ENCODE measurements at places on chromosomes 12 and 14.

DNA sequence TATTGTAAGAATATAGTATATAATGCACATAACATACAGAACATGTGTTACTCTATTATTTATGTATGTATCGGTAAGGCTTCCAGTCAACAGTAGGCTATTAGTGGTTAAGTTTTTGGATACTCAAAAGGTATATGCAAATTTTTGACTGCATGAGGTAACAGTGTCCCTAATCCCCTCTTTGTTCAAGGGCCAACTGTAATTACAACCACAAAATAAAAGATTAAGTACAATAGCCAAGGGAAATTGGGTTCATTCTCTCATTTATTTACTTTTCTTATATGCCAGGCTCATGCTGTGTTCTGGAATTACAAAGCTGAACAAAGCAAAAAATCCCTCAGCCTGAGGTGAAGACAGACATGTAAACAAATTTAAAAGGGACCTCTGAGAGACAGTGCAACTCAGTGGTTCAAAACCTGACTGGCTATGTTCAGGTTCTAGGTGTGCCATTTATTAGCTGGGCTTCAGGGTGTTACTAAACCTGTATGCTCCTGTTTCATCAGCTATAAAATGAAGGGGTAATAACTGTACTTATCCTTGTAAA is 43.4 kb upstream of the TSPAN8 start:
- no peak for DNase-seq

GRCh38 chr12:124497039-124497438 is 70.4 kb downstream of the NCOR2 start:
- DNase-seq: no peak

DNA sequence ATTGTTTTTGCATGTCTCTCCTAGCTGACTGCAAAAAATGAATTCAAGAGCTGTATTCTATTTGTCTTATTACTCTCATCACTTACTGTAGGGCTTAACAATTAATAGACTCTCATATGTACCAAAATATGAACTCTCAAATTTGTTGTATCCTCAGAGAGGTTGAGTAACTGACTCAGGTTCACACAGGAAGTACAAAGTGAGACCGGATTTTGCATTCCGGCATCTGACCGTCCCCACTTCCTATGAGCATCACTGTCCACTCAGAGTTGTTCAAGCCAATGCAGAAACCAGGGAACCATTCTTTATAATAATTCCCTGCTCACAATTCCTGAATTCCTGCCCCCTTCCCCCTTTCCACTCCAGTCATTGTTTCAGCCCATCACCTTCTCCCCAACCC is 113.3 kb upstream of the AMIGO2 start:
- DNase-seq: no peak

DNA sequence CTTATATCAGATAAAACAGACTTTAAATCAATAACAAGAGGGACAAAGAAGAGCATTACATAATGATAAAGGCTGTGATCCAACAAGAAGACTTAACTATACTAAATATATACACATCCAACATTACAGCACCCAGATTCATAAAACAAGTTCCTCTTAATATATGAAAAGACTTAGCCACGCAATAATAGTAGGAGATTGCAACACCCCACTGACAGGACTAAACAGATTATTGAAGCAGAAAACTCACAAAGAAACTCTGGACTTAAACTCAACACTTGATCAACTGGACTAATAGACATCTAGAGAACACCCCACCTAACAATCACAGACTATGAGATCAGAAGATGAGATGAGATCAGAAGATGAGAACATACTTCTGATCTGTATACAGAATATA is 5.7 kb upstream of the CLEC14A start:
- no peak for DNase-seq

DNA sequence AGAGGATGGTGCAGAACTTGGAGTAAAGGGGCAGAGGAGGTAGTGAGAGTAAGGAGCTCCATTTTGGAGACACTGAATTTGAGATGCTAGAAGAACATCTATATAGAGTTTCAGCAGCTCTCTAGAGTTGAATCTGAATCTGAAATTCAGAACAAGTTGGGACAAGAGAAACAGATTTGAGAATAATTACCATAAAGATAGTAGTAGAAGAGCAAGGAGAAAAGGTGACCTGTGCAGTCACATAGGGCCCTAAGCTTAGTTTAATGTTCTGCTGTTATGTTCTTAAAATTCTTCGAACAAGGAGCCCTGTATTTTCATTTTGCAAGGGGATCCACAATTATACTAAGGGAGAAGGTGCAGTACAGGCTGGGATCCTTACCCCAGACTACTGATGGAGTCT is 7.4 kb downstream of the REM2 start:
- no peak for DNase-seq

DNA sequence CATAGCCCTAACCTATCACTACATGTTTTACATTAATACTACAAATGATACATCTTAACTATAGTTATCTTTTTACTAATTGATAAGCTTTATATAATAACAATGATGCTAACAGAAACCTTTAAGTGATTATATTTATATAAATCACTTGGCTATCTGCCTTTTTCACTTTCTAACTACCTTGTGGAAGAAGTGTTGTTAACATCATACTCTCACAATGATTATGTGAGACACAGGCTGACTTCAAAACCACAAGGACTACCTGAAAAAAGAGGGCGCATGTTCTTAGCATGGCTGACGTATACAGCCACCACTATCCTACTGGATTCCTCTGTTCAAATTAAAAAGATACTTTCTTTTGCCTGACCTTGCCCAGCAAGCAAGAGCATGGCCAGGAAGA is 135.3 kb upstream of the SOX5 start:
- no peak for DNase-seq

- DNase-seq: no peak
Measured at GRCh38 chr14:79788346-79788745, 423.0 kb downstream of the DIO2 start.

DNA sequence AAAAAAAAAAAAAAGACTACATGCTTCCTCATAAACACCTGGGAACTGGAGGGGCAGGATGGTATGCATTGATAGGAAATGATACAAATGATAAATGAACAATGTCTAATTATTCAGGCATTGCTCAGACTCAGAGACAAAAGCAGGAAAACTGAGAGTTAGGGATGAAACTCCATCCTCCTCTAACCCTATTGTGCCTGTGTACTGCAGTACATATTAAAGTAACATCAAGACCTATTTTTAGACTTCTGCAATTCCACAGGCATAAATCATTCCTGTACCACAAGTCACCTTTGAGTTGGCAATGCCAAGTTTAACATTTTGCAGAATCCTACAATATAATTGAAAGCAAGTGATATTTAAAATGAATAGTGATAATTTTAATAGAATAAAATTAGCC is 156.5 kb upstream of the USP15 start:
- no peak for DNase-seq

DNA sequence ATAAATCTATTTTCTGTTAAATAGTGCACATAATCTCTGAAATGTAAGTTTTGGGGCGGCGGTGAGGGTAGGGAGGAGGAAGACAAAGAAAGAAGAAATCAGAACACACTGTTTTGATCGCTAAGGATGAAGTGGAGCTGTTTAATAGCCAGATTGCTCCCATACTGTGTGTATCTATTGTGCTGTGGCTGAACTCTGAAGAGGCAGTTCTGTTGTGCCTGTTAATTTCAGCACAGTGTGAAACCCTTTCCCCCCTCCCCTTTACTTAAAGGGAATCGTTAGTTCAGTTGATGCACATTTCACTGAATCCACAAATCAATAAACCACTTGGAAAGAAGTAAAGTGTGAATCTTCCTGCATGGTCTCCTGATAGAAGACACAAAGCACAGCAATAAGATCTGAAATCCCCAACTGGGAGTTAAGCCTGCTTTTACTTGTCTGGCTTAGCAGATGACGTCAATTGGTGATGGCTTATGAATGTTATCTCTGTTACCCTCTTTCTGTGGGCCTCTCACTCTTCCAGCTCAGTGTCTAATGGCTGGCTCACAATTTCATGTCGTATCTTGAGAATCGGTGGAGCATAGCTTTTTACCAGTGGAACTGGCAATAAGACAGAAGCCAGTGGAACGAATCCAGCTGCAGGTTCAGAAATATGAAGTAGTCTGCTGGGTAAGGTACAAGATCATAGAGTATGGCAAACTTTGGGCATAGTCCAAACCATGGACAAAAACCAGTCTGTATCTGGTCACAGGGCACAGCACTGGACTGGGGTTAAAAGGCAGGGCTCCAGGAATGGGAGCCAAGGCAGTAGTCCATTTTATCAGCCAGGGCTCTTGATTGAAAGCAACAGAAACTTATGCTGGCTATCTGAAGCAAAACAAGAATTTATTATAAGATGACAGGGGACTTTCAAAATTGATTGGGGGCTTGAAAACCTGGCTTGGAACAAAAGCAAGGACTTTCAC is 413.5 kb upstream of the SEL1L start:
- no peak for DNase-seq

GRCh38 chr12:132490422-132491137 is 629 bp downstream of the FBRSL1 start:
- DNase-seq: no peak

DNA sequence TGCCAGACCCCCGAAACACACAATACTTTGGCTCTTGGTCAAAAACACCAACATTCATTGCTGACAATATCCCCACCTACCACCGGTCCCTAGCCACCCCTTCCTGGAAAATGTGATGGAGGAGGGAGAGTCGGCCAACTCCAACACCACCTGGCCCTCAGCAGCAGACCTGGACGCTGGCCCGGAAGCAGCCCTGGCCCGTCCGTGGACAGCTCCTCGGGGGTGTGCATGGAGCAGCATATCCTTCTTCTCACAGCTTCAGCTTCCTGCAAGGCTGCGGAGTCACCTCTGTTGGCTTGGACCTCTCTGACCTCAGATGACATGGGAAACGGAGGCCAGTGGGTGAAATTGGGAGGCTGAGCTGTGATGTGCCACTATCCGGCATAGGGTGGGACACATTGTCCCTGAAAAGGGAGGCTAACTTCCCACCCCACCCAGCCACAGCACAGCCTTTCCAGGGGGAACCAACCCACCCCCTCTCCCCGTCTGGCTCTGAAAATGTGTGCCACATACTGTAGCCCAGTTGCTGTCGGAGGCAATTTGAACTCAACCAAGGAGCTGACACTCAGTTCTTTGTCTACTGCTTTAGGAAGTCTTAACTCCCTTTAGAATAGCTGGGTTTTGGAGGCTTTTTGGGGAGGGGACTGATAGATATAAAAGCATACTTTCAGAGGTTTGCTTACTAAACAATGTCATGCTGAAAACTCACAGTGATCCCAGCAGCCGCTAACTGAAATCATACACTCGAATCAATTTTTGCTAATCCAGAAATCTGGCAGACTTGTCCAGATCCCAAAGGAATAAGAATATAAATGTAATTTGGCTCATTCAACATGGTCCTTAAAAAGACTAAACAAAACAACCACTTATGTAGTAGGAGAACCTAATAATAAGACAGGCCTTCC is 43.1 kb upstream of the LTA4H start:
- DNase-seq: no peak

GRCh38 chr14:89332031-89332430 is 85.0 kb downstream of the FOXN3 start:
- no peak for DNase-seq

DNA sequence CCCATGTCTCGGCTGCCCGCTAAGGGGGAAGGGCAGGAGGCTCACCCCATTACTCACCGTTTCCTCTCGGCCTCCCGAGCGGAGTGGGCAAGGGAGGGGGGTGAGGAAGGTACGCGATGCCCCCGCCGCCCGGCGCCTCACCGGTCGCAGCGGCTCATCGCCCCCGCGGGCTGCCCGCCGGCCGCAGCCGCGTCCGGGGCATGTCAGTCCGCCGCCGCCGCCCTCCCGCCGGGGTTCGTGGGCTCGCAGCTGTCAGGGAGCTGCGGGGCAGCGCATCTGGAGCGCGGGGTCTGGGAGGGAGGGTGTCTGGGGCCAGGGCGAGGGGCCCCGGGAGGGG is 461 bp downstream of the SLC8A3 start:
- DNase-seq: no peak
